ENCODE measurements at places on chromosomes 7 and 10.

DNA sequence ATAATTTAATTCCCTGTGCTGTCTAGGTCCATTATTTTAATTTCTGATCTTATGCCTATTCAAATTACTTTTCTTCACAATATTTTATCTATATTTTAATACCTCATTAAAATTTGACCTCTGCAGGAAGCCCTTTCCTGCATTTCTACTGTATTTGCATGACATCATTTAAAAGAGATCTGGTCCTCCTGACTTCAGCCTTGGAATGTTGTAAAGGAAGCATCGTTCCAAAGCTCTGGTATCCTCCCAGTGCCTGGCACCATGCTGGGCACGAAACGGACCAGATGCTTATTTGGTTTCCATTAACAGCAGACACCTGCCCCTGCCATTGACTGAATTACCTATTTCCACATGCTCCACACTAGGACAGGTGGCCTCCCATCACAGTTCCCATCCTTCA is 247.5 kb downstream of the KLF6 start:
- DNase-seq: no peak

- no peak for DNase-seq
These were observed 58.5 kb downstream of the ELMO1 start for GRCh38 chr7:37390114-37390513.

DNA sequence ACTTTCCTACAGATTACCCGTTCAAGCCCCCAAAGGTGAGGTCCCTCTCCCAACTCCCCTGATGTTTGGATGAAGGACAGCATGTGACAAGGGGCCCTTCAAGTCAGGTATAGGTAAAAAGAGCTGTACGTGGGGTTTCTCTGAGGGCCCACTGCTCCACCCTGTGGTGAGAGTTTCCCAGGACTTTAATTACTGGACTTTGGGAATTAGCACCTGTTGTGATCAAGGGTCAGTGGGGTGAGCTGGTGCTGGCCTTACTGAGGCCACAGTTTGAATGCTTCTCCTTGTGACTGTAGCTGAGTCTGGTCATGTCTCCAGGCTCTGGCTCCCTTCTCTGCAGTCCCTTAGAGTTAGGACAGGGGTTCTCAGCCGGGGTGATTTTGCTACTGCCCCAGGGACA is 16.8 kb downstream of the UBE2D4 start:
- no peak for DNase-seq

DNA sequence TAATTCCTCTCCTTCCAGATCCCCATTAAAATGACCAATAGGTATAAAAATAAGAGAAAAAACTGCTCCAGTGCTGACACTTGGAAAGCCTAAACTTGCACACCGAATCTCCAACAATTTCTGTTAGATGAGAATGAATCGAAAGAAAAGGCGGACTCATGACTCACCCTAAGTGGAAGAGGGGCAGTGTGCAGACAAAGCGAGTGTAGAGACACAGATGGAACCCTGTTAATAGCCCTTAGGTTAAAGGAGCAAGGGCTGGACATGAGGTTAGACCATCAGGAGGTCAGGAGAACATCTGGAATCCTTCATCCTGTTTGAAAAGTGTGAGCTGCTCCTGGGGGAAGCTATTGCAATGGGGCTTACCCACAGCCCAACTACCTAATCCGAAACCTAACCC is 103.4 kb upstream of the GLI3 start:
- no peak for DNase-seq

GRCh38 chr7:48637382-48637781 is 287.0 kb upstream of the CDC14C start:
- DNase-seq: no peak

GRCh38 chr7:101804088-101804963 is 13.1 kb upstream of the CUX1 start:
- no peak for DNase-seq

DNA sequence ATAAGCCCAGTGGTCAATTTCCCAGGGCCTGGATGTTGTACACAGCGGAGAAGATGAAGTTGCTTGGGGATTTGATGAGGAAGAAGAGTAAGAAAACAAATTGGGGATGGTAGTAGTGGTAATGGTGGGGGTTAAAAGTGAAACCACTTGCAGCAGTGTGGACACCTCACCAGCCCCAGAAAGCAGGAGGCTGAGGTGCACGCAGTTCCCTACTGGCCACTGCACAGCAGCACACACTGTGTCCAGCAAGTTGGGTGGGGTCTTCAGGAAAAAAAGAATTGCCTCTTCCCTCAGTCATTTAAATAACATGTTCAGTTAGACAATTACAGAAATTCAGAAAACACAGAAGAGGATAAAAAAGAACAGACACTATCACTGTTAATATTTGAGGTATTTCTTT is 96.6 kb downstream of the TAX1BP1 start:
- no peak for DNase-seq

DNA sequence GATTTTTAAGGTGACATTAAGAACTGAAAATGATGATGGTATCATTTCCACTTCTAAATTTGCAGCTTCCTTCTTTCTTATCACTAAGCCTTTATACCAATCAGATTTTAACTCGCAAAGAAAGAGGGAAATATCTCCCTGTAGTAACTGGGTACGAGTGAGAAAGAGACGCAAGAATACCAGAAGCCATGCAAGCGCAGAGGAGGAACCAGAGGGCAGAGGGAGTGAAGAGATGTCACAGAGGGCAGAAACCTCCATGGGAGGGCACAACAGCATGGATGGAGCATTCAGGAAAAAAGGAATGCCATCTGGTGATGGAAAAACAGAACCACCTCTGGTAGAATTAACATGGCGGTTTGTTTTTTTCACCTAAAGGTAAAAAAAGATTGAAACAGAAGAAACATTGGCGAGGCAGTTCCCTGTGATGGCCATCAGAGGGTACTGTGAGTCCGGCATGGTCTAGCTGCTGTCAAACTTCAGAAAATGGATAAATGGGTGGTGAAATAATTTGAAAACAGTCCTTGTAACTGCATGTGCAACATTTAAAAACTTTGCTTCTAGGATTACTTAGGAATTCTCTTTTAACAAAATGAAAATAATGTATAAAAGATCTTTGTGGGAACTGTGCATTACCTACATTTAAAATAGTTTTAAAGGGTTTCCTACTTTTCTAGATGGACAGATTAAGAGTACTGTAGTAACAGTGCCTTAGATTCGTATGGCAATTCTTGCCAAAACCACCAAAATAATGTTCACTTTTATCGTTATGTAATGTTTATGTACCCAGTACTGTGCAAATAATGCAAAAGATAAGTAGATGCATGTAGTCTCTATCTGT is 91.8 kb downstream of the ARHGAP12 start:
- DNase-seq: no peak

- no peak for DNase-seq
These were observed 1.6 kb downstream of the HOXA13 start for GRCh38 chr7:27198138-27198841.

GRCh38 chr10:104359811-104360210 is 6.2 kb downstream of the CFAP58 start:
- no peak for DNase-seq

GRCh38 chr10:68781613-68782574 is 45.4 kb upstream of the STOX1 start:
- no peak for DNase-seq

GRCh38 chr7:121023194-121023593 is 34.7 kb downstream of the CPED1 start:
- no peak for DNase-seq

- DNase-seq: peak; percentile 7
These were observed 1.8 kb upstream of the WAPL start for GRCh38 chr10:86523348-86523747.

DNA sequence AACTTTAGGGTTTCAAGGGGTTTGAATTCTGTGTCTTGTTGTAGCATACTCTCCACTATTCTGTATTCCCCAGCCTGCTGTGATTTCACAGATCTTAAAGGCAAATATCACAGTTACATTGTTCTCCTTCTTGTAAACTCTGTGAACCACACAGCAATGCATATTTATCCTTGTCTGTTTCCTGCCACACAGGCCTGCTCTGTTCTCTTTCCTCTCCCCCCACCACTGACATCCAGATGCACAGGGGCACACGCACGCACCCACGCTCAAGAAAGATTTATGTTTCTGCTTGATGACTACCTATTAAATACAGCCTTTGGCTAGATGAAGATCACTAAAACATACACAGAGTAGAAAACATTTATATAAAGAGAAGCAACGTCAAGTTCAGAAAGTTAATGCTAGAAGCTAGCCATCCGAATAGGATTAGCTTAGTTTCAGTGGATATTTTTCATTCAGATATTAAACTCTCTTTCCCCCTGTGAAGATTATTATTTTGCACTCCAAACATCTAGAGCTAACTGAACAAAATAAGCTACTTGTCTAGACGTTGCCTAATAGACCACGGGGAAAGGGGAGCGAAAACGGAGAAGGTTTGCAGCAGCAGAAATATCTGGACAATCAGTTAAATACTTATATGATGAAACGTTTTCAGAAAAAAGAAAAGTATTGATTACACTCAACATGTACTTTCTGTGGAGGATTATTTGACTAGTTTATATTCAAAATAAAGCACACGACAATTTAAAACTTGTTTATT is 193.1 kb upstream of the SEMA3C start:
- no peak for DNase-seq

- no peak for DNase-seq
These were observed 522.4 kb downstream of the PARD3 start for GRCh38 chr10:34292675-34293074.

DNA sequence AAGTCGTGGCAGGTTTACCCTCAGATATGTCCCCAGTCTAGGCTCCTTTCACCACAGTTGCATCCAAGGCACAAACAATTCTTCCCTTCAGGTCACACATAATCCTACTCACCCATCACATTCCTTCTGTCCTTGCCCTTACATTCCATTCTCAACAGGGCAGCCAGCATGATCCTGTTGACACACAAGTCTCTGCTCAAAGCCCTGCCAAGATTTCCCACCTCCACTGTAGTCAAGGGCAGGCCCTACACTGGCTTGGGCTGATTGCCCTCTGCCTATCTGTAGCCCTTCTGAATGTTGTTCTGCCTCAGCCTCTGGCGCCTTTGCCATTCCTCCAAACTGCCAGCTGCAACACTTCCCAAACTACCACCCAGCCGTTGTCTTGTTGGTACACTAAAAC is 187.9 kb upstream of the AKR1E2 start:
- DNase-seq: no peak

GRCh38 chr7:157769526-157770215 is 432.9 kb downstream of the DNAJB6 start:
- no peak for DNase-seq

DNA sequence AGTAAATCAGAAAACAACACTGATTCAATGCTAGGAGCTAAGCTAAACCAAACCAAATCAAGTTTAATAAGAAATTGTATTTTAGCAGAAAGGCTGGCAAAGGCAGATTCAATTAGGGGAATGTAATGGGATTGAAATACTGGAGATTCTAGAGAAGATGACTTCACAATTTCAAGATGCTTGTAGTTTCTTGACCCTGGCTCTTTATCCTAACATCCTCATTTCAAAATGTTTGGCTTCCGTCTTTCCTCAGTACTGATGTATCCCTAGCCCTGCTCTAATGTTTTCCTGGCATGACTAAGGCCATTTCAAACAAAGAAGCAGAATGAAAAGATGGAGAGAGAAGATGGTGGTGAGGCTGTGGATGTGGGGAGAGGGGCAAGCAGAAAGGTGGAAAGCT is 2.7 kb upstream of the JCAD start:
- no peak for DNase-seq

DNA sequence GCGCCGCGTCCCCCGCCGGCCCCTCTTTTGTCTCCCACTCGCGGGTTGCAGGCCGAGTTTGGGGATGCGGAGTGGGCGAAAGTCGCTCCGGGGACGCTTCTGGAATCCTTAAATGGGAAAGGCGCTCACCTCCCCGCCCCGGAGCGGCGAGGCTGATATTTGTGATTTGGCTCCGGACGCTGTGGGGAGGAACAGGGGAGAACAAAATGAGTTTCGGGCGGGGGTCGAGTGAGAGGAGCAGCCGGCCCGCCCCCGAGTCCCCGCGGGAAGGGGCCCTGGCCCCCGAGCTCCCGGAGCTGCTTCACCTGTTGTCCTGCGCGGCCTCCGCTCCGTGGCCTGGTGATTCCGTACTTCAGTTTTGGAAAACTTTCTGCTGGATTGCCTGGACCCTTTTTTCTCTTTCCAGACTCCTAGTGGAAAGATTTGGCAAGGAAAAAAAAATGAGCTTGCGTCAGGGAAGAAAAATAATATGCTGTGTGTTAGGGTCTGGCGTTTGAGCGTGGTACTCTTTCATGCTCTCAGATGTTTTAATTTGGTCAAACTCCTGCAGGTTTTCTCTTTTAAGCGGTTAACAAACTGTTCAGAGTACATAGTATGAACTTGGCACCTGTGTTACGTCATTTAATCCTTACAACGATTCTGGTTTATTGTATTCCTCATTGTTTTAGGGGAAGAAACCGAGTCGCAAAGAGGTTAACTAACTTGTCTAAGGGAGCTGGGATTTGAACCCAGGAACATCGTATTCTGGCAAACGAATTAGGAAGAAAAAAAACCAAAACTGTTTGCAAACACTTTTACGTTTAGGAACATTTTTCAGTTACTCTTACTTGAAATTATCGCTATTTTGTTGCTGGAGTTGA is 924 bp downstream of the BMPR1A start:
- no peak for DNase-seq

DNA sequence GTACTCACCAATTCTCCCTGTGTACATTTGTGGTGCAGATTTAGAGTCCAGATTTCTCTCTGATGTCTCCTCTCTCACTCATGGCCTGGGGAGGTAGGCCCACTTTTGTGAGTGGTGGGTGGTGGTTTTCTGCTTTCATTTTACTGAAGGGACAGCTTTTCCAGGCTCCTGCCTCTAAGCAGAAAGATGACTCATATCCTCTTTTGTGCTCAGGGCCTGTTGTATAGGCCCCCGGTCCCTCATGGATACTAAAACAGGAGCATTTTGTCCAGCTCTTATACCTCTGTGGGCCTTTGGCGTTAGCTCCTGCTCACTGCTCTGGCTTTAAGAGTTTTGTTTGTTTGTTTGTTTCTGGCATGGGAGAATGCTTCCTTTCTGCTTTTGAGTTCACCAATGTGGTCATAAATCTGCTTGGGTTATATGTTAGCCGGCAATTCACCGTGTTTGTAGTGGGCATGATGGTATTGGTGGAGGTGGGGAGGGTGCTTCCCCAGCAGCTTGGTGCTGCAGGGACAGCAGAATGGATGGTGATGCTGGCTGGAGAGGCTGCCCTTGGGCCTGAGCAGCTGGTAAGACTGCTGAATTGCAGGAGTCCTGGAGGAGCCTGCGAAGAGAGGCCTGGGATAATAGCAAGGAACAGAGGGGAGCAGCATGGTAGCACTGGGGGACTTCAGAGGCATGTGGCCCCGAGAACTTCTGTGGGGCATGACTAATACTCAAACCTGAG is 468.7 kb downstream of the RPS24 start:
- DNase-seq: no peak

Measured in NCI-H526 treated with DMSO at 0.1 percent for 48 hours (cell line).